OCI-LY7 (cell line): ENCODE measurements at places on chromosomes 5 and 9. TPM values are rescaled to one million over a fixed set of nuclear protein-coding genes. Genes with fewer than 3 reads are reported as not detected.

- no peak for DNase-seq
Observed at GRCh38 chr5:82863266-82863665, 213.9 kb downstream of the TMEM167A start.

DNA sequence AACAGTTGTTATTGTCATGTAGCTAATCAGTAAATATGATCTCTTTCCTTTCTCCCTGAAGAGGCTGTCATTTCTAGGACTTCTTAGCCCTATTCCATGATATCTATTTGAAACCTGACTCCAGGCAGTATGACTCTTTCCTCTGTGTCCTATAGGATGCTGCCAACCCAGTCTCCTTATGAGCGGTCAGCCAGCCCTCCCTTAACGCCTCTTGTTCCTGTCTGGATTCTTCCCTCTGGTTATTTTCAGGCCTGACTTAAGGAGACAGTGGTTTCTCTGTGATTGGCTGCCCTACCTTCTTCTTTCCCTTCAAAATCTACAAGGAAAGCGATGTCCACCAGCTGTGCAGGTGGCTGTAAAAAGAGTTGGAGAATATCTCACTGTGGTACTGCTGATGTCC lies 19.4 kb upstream of the C5orf63 start:
- DNase-seq = no peak

DNA sequence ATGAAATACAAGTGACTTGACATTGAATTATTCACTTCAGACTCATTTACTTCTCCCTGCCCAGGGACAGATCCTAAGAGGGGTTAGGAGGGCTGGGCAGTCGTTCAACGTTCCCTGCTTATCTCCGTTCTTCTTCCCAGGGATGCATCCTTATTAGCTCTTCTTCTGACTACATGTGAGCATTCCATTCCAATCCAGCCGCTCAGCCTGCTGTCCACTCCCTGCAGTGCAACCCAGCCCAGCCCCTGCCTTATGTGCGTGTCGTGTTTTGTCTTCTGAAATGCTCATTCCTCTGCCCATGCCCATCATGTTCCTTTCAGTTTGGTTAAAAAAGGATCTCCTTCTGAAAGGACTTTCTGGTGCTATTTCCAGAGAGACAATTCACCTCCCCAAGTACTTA lies 64.7 kb upstream of the PALM2AKAP2 start:
- no peak for DNase-seq

GRCh38 chr9:73133022-73133651 lies 18.5 kb upstream of the ANXA1 start:
- DNase-seq = peak; percentile 2

DNA sequence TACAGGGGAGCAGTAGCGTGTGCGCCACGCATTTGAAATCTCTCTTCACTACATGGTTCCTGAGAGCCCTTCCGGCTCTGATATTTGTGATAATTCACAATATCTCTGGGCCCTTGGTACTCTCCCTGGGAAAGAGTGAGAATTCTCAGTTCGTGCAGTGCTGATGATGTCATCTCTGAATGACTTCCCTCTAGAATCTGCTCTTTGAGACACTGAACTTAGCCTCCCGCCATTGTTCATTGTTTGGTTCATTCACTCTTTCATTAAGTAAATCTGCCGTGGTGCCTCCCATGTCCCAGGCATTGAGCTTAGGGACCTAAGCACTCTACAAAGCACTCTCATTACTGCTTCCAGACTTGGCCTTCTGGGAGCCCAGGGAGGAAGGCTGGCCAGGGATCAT lies 94.0 kb downstream of the PPARGC1B start:
- DNase-seq = no peak

DNA sequence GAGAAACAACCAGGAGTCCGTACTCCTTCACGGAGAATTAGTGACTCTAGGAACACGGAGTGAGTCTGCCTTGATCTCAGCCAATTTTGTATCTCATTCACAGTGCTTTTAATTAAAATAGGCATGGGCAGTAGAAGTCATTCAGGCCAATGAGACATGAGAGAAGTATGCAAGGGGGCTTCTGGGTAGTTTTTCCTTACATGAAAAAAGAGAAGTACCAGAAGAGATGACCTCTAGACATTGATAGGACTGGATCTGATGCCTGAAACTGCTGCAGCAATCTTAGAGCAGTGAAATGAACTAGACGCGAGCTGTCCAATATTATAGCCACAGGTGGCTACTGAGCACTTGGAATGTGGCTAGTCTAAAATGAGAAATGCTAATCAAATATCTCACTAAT lies 187.7 kb upstream of the TLE4 start:
- DNase-seq = no peak

GRCh38 chr9:19127871-19128500 lies 694 bp upstream of the PLIN2 start:
- no peak for DNase-seq

DNA sequence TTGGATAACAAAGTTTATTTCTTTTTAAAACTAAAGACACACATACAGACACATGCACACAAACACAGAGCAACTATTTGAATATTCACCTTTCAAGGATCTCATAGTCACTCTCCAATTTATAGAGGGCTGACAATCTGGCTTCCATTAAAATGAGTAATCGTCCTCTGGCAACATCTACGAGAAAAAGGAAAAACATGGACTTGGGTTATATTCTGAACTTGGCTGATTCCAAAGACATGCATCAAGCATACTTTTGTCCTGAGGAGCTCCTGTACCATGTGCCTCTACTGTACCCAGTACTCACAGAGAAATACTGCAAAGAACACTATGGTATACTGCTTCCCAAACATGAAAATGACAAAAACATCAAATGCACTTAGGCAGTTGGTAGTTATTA lies 15.4 kb downstream of the IARS1 start:
- DNase-seq = no peak

Gene NR4A3
- 0.46 and 0.74 TPM in 2 replicates for total RNA-seq

Gene PCDHB12
- not detected in 2 replicates for total RNA-seq

Gene AGXT2
- not detected in 2 replicates for total RNA-seq

Gene PCDHGB4
- total RNA-seq = 6.5 and 6.9 TPM in 2 replicates

Gene PAPPA
- not detected in 2 replicates for total RNA-seq
